ENCODE measurements at places on chromosomes 4 and X.

- DNase-seq, result no peak
Measured at GRCh38 chr4:2721586-2721985, 34.5 kb downstream of the TNIP2 start.

GRCh38 chrX:111695297-111695880, 14.4 kb downstream of the ALG13 start:
- DNase-seq, result no peak

DNA sequence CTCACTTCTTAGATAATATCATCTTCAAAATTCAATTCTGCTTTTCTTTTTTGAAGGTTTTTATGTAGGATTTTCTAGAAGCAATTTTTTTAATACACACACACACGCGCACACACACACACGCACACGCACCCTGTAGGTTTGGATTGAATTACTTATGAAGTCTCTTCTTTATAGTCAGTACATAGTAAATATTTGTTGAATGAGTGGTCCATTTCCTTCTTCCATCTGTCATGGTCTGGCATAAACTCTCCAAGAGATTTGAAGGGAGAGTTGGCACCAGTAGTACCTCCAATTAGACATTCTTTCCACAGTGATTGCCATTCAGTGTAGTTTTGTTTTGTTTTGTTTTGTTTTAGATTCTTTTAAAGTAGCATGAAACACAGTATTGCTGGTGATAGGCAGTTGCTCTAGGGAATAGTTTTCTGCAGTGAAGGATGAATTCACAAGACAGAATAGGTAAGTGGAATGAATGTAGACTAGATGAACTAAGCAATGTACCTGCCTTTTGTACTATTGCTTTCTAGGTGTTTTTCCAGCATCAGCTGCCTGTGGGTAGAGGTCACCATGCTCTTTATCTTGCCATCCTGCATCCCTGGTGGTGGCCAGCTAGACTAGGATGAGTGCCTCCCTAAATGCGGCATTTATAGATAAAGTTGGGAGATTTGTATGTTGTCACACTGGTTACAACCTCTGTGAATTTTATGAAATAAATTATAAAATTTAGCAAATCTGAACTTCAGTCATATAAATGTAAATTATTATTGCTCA, 20.5 kb downstream of the PDLIM5 start:
- no peak for DNase-seq

DNA sequence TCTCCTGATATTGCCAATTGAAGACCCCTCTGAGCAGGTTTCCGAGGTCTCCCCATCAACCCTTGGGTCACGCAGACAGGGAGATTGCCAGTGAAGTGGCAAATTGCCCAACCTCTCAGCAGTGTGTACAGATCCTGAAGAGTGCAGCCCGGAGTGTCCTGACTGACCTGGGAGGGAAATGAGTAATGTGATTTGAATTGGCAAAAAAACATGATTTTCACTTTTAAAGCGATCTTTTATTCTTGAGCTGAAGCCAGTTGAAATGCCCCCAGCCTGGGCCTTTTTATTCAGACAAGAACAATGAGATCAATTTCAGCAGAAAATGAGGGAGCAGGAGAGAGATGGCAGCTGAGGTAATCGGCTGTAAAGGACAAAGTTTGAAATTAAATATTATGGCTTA, 401.8 kb downstream of the RAPGEF2 start:
- DNase-seq, result no peak

DNA sequence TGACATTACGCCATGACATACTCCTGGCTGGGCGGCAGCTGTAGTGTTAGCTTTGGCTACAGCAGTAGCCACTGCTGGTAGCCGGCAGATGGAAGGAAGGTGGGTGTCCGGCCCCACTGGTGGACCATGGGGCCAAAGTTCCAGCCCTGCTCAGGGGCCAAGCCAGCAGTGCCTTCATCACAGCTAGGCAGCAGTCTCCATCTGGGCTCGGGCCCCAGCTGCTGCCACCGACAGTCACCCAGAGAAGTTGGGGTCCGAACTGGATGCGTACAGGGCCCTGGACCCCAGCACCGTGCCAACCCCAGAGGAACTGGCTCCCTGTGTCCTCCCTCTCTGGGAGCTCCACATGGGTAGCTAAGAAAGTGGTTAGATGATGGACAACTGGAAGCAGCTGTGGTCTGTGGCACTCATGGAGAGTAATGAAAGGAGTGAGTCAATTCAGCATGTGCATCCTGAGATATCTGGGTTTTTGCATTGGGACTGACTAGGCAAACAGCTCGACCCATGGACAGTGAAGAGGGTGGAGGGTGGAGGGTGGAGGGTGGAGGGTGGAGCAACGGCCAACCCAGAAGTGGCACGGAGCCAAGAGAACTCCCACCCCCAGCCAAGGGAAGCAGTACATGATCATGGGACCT, 366.6 kb upstream of the GRIA3 start:
- DNase-seq, result no peak

DNA sequence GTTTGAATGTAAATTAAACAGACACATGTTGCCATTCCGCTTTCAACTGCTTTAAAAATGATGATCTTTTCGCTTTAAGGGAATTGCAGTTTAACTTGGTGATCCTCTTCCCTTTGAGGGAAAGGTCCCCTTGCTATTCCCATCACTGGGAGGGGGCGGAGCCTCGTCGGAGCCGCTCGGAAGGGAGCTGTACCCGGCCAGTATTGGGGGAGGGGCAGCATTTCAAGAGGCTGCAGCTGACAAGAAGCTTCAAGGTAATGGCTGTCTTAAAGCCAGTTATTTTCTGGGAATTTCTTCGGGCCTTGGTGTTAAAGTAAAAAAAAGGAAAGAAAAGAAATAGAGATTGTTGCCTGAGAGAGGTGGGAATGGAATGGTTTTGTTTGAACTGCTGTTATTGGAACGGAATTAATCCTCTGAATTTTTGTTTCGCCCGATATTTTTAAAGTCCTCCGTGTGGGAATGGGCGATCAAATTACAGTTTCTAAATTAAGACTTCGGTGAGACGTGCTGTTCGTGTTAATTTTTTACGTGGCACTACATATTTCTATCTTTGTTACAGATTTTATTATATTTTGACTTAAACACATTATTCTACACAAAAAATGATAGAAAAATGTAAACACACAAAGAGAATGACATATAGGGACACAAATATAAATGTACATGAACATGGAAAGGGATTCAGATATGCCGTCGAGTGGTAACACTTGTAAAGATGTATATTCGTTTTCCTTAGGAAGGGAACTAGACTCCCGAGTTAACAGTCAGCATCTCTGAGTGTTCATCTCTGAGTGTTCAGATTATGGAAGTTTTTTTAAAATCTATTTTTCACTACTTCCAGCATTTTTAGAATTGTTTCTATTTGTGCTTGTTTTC, 9.2 kb downstream of the PWWP3B start:
- no peak for DNase-seq

DNA sequence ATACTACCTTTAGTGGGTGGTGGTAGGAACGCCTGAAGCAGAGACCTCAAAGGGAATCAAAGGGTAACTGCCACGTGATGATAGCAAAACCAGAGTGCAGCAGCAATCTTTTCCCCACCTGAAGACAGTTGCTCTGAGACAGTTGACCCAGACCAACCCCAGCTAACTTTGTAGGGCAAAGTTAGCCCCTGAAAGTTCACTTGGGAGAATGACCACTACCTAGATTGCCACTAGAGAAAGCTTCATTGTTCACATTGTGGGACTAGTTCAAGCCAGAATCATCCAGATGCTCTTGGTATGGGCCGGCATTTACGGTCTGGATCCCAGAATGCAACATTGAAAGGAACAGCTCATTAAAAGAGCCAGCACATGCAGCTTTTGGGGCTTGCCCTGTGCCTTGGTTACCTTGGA, 4.1 kb downstream of the SEPTIN6 start:
- DNase-seq, result no peak

- peak; percentile 31 for DNase-seq
Measured at GRCh38 chr4:89829470-89830138, 7.4 kb downstream of the SNCA start.

- DNase-seq, result no peak
Measured at GRCh38 chr4:122537388-122538135, 81.0 kb upstream of the IL2 start.

DNA sequence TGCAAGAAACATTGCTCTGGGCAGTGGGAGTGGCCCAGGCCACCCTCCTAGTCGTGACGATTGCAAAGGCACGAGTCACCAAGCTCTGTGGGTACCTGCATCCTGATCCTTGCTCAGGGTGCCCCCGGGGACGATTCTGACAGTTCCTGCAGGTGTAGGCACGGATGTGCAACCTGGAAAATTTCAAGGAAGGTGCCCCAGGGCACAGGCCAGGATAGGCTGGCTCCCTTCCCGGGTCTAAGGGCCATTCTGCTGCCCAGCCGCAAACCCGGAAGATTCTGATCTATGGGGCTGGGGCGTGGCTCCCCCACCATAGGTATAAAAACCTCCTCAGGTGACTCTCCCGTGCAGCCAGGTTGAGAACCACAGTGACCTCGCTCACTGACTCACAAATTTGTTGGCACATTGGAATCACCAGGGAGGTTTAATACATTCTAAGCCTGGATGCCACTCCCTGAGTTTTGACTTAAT, 228.5 kb downstream of the PTTG2 start:
- no peak for DNase-seq

- DNase-seq, result no peak
Measured at GRCh38 chr4:960140-960635, 13.2 kb downstream of the DGKQ start.

- DNase-seq, result no peak
Measured at GRCh38 chr4:136637071-136637777, 895.1 kb downstream of the PCDH18 start.

DNA sequence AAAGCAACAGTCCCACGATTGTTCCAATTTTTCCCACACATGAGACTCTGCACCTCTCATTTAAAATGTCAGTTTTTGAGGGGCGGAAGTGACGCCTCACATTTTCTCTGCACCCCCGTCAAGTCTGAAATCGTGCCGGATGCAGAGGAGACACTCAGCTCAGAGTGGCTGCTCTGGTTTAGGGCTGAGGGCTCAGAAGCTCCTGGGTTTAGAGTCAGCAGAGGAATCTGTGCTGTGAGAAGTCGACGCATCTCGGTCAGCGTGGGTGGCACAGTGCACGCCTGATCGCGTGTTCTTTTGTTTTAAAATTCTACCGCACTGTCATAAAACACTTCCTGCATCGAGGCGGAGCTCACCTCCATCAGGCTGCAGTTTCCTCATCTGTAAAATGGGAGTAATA, 116.7 kb upstream of the ADRA2C start:
- no peak for DNase-seq

DNA sequence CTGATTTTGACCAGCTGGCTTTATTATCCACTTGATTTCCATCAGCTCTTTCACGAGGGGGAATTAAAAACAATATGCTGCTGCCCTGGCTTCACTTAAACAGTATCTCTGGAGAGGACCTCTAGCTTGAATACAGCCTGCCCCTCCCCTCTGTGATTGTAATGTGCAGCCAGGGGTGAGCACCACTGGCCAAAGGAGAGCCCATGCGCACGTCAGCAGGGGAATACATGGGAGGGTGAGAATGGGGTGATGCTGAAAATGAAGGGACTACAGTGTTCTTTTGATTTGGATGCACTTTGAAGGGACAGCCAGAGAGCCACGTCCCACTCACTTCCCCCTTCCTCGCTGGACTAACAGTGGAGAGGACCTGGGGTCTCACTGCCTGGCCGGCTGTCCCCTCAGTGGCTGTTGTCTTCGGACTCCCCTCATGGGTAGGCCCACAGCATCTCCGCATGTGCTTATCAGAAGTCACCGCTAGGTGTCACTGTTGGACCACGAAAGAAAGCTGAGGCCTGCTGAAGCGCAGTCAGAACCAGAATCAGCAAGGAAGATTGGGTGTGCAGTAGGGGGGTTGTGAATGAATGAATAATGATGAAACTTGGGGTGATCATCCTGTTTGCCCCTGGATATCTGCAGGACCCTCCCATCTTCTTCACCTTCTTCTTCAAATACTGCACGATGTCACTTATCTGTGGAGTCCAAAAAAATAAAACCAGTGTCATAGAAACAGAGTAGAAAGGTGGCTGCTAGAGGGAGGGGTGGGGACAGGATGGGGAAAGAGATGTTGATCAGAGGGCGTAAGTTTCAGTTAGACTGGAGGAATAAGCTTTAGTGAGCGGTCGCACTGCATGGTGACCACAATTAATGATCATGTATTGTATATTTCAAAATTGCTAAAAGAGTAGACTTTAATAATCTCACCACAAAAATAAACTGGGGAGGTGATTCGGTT, 32.8 kb downstream of the CLCN4 start:
- DNase-seq, result peak; percentile 59

DNA sequence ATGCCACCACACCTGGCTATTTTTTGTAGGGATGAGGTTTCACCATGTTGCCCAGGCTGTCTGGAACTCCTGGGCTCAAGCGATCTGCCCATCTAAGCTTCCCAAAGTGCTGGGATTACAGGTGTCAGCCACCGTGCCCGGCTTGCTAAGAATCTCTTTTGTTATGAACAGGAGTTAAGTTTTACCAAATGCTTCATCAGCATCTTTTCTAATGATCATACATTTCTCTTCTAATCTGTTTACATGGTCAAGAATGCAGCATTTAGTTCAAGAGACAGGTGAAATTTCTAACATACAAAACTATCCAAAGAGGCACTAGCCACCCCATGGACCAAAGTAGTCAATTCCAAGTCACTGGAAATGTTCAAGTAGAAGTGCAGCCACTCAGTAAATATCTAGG, 52.5 kb upstream of the IQSEC2 start:
- DNase-seq, result no peak

- DNase-seq, result no peak
Measured at GRCh38 chr4:7660176-7661039, 225.7 kb upstream of the PSAPL1 start.

DNA sequence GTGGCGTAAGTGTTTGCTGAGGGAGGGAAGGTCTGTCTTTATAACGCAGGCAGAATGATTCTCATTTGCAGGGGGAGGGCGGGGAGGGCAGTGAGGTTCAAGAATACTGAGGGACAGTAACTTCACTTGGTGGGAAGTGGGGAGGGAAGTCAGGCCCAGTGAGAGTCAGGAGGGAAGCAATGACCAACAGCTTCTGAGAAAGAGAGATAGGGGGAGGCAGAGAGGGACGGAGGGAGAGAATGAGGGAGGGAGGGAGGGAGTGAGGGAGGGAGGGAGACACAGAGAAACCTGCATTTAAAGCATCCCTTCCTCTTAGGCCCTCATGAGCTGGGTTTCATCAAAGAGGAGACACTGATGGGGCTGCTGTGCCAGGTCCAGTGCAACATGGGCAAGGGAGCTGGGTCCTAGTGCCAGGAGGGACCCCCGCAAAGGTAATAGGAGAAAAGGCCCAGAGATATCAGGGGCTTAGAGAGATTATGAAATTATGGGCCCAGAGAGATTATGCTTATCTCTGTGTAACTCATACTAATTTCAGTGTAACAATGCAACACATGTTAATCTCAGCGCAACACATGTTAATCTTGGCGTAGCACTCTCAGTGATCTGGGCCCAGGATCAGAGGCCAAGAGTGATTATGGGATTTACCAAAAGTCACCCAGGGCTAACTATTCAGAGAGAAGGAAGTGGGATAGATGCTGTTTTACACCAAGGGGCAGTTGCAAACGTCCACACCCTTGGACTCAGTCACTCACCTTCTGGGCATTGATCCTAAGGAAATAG, 112.1 kb downstream of the DRD5 start:
- no peak for DNase-seq

GRCh38 chr4:72919937-72920336, 149.6 kb downstream of the COX18 start:
- no peak for DNase-seq

GRCh38 chrX:47313056-47313455, 57.3 kb upstream of the ZNF157 start:
- no peak for DNase-seq
